NCI-H2081 treated with DMSO at 0.1 percent for 48 hours (cell line): ENCODE measurements at places on chromosomes 13 and 19.

DNA sequence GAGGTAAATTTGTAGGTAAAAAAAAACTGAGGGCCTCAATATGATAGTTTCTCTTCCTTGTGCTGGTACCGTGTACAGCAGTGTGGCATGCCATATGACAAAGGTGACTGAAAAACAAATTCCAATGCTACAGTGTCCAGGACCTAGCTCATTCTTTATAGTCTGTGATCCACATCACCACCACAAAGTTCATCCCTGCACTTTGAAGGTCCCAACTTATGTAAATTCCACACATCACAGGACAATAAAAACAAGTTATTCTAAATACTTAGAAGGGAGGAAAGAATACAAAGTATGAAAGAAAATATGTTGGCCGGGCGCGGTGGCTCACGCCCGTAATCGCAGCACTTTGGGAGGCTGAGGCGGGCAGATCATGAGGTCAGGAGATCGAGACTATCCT, 314.6 kb upstream of the SGCG start:
- DNase-seq: no peak

DNA sequence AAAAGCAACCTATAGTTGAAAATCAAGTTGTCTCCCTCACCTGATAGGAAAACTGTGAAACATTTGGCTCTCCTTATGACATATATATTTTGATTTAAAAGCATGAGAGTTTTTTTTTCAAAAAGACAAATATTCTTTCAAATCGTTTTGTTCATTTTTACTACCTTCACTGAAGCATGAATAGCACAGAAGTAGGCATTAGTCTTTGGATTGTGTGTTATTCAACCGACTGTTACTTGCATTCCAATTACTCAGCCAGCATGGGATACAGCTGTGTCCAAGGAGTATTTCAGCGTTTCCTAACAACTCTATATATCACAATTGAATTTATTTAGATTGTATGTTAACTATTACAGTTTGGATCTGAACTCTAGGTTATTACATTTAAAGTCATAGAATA, 135.2 kb downstream of the PCDH9 start:
- no peak for DNase-seq

GRCh38 chr19:48997972-48998371, 4.3 kb downstream of the RUVBL2 start:
- no peak for DNase-seq

GRCh38 chr13:24692561-24692960, 12.4 kb downstream of the ATP12A start:
- DNase-seq: no peak

- no peak for DNase-seq
Measured at GRCh38 chr13:67520886-67521285, 290.8 kb upstream of the PCDH9 start.

- DNase-seq: no peak
Measured at GRCh38 chr13:98508685-98509084, 68.2 kb downstream of the STK24 start.

GRCh38 chr19:38679839-38680238, 32.4 kb downstream of the ACTN4 start:
- no peak for DNase-seq

DNA sequence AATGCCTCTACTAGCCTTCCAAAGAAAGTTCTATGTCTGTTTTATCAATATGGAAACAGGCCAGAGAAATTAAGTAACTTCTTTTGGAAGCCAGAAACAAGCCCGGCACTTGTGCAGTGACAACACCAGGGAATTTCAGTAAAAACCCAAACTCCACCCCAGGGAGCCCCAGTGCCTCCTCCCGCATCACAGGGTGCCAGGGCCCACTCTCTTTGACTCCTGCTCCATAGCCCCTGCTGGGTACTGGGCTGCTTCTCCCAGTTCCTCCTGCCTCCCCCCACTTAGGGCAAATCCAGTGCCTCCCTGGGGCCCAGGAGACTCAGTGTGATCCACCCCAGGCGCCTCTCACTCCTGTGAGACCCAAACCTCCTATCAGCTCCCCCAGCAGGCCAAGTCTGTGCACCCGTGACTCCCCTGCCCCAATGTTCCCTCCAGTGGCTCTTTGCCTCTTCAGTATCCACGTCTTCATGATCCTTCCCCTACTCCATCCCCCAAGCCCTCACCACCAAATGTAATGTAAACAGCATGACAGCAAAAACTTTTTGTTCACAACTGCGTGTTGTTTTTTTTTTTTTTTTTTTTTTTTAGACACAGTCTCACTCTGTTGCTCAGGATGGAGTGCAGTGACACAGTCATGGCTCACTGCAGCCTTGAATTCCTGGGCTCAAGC, 2.3 kb upstream of the FFAR3 start:
- DNase-seq: no peak

GRCh38 chr13:44181931-44182330, 191.7 kb upstream of the SERP2 start:
- no peak for DNase-seq

DNA sequence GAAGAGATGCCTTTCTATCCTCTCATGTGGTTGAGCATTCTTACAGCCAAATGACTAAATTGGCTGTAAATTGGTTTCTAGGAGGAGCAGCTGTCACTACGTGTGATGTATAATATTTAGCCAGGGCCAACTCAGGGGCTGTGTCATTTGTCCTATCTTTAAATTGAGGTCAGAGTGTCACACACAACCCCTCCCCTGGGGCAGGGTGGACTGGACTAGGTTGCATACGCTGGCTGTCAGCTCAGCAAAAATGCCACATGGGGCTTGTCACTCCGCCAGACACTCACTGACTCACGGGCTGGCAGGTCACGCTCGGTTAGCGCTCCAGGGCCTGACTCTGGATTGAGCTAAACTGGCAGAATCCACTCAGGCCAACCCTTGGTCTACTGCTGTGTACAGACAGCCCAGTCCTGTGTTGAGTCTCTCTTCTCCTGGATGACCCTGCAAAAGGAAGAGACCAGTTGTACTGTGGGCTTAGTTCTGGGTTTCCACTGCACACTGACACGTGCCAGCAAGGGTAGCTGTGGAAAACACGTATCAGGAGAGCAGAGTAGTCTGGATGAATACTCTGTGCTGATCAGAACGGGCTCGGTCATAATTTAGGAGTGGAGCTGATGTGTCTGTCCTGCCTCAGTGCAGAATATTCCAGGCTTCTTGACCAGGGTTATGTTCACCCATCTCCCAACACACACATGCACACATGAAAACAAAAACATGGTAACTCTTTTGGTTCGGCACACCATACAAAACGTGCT, 29.1 kb downstream of the SHISA2 start:
- DNase-seq: no peak
